ENCODE measurements at places on chromosomes 12 and 14. TPM values are rescaled to one million over a fixed set of nuclear protein-coding genes. Genes with fewer than 3 reads are reported as not detected.

- H3K27ac ChIP-seq: no peak overlapping the region
- no peak overlapping the region for H3K4me3 ChIP-seq
- H3K4me1 ChIP-seq: no peaks in the 10 kb centered on the region
- DNase-seq: no peak
Measured at GRCh38 chr14:85124631-85125290, 405.2 kb upstream of the FLRT2 start.

- H3K27me3 ChIP-seq: no peaks in the 10 kb centered on the region
- no peak overlapping the region for H3K27ac ChIP-seq
- H3K4me3 ChIP-seq: no peak overlapping the region
- no peaks in the 10 kb centered on the region for H3K36me3 ChIP-seq
- DNase-seq: no peak
Measured at GRCh38 chr14:39784461-39784860, 352.2 kb upstream of the FBXO33 start.

AP5M1 gene
- total RNA-seq: 91.8 TPM

ACOT4 gene
- total RNA-seq: 2.9 TPM
